ENCODE measurements at places on chromosomes 6 and 20.

DNA sequence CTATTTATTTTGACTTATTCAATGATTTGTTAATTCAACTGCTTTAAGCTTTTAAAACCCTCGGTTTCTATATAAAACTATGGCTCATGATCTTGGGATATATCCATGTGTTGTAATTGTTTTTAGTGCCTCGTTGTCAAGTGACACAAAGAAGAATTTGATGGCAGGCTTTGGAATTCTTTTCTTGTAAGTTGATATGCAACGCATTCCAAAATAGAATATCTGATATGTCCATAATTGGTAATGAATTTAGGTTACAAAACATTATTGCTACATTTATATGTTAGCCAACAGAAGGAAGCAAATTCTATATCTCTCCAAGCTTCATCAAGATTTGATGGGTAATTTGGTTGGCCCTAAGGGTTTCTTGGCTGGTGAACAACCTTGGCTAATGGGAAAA is 220.4 kb upstream of the RIMS1 start:
- no peak for DNase-seq

DNA sequence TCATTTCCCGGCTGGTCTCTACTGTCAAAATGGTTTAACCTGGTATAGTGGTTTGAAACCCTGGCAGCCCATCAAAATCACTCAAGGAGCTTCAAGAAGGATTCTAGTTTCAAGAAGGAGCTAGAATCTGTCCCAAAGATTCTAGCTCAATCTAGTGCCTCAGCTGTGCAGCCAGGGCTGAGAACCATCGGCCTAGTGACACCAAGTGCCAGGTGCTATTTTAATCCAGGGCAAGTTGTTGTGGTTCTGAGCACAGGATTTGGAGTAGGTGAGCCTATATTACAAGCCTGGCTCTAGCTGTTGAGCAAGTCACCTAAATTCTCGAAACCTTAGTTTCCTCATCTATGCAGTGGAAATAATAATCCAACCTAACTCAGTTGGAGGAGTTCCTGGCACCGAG is 3.7 kb downstream of the MOCS1 start:
- DNase-seq = no peak

- peak; percentile 65 for DNase-seq
Measured at GRCh38 chr6:137305691-137306090, 86.5 kb upstream of the IFNGR1 start.

- DNase-seq = no peak
Measured at GRCh38 chr20:53961527-53961926, 108.9 kb downstream of the BCAS1 start.

DNA sequence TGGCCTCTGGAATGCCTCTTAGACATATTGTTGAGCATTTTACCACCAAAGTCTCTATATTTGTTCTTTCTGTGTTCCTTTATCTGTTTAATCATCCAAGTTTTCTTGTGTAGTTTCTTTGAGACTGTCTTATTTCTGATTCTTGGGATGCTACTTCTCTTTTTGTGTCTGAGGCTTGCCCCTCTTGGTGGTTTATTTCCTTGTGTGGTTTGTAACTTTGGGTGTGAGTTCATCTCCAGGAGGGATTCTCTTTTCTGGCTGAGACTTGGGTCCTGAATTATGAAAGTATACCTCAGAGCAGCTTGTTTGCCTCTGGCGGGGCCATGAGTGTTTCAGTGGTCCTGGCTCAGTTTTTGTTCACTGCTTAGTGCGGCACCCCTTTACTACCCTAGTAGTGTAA is 33.9 kb downstream of the PPARD start:
- peak; percentile 65 for DNase-seq

- DNase-seq = peak; percentile 22
Measured at GRCh38 chr6:16562498-16562897, 198.8 kb downstream of the ATXN1 start.

- DNase-seq = no peak
Measured at GRCh38 chr20:58286729-58287128, 22.8 kb upstream of the RAB22A start.

- no peak for DNase-seq
Measured at GRCh38 chr6:82878812-82879211, 186.8 kb downstream of the UBE3D start.

DNA sequence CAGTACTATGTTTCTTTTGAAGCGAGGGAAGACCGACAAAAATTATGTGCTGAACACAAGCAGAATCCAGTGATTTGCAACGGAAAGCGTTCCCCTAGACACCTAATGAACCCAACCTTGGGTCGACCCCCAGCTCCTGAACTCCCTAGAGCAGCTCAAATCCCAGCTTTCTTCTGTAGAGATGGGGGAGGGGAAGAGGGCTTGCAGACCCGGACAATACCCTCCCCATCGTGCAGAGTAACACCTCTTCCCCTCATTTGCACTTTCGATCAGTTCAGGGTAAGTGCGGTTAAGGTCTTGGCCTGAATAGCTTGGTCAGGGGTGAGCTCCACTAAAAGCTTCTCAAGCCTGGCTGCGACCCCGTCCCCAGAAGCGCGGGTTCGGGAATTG is 404 bp downstream of the CEP162 start:
- DNase-seq = peak; percentile 6

- no peak for DNase-seq
Measured at GRCh38 chr6:9507136-9507895, 907.6 kb downstream of the TFAP2A start.
